ENCODE measurements at places on chromosomes 13 and 19.

GRCh38 chr19:49889038-49889686 is 7.5 kb downstream of the IL4I1 start:
- no peak for DNase-seq

DNA sequence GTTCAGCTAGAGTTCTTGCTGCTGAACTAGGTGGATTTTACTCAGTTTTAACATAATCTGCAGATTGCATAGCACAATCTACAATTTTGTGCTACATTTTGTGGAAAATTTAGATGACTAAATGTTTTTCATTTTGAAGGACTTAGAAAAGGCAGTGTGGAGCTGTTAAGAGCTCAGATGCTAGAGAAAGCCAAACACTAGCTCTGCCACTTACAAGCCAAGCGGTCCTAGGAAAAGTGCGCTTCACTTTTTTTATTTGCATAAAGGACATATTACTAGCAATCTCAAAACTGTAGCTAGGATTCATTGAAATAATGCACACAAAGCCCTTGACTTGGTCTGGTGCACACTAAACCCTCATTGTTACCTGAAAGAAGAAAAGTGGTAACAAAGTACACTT is 8.1 kb upstream of the CSNK1A1L start:
- no peak for DNase-seq

DNA sequence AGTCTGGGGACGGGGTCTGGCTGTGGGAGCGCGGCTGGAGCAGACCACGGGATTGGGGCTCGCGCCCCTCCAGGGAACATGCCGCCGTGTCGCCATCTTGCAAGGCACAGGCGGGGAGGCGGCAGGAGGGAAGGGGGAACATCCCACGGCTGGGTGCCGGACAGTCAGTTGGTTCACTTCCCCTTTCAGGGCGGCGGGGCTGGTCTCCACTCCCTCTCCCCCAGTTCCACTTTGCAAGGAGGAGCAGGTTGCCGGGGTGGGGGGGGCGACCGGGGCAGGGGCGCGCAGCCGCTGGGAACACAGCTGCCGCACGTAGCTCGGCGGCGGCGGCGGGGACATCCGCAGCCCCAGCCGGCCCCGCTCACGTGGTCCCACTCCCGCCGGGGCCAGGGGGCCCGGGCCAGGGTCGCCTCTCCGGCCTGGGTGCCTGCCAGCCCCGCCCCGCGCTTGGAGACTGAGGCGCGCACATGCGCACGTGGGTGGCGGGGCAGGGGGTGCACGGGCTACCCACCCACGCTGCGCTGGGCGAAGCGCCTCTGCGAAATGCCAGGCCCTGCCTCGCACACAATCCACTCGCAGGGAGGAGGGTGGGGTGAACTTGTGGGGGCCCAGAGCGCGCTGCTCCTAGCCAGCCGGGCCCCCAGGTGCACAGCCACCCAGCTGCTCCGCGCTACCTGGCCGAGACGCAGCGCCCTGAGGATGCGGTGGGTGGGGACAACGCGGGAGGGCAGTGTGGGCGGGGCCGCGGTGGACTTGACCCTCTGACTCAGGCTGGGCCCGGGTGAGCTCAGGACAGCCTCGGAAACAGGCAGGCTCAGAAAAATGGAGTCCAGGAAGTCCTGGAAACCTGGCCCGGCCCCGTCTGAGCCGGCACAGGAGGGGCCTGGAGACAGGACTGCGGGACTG is 6.4 kb downstream of the KLF16 start:
- DNase-seq, result no peak

- no peak for DNase-seq
These were observed 11.5 kb downstream of the C13orf46 start for GRCh38 chr13:113962386-113962785.

GRCh38 chr13:37753776-37754175 is 115.8 kb downstream of the TRPC4 start:
- no peak for DNase-seq

DNA sequence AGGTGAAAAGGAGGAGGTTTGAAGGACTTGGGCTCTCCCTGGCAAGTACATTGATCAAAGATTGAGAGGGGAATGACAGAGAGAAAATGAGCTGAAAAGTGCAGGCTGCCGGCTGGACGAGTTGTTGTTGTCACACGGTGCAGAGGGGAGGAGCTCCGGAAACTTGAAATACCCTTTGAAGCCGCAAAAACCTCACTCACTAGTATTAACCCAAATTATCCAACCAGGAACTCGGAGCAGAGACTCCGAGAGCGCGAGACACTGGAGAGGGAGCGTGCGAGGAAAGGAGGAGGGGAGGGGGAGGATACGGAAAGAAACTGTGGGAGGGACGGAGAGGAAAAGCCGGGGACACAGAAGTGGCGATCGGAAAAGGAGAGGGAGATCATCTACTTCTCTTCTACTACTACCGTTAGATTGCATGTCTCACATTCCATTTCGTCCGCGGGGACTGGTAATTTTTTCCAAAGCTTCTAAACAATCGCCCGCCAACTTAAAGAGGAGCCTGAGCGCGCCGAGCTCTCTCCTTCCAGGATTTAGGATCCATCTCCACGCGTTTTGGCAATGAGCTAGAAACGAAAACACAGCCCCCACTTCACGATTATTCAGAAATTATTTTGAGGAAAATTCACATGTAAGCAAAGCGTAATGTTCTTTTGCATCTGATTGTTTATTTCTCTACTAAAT is at the start of gene DACH1:
DACH1 (minus strand) TSS at position 74 of the 684 bp plus-strand sequence.
- DNase-seq, result peak; percentile 27

DNA sequence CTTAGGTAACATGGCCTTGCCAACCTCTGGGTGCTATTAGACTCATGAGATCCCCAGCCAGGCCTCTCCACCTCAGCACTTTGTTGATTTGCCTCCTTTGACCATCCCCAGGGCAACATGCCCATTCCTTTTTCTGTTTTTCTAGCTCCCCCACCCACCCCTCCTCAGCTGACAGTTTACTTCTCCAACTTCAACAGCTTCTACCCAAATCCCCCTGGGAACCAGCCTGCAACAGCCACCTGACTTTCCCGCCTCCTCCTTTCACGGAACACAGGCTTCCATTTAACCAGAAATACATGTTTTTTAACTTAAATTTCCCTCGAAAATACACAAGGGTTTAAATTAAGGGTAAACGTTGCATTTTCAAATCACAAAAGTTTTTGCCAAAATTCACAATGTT is 117.3 kb downstream of the DLEU7 start:
- DNase-seq, result no peak

GRCh38 chr13:111411151-111411858 is 90.9 kb downstream of the TEX29 start:
- no peak for DNase-seq

DNA sequence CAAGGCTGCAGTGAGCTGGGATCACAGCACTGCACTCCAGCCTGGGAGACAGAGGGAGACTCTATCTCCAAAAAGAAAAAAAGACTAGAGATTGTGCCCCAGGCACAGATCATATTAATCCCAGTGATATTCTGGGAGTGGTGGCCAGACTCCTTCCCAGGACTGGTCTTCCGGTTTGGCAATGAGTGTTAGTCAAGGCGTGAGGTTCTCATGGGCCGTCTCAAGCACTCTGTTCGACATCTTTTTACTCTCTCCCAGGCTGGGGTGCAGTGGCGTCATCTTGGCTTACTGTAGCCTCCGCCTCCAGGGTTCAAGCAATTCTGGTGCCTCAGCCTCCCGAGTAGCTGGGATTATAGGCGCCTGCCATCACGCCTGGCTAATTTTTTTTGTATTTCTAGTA is 5.3 kb upstream of the DPRX start:
- no peak for DNase-seq

- no peak for DNase-seq
These were observed 463.8 kb downstream of the ITGBL1 start for GRCh38 chr13:101916108-101916774.

- DNase-seq, result no peak
These were observed 223.7 kb upstream of the TSHZ3 start for GRCh38 chr19:31572976-31573298.

DNA sequence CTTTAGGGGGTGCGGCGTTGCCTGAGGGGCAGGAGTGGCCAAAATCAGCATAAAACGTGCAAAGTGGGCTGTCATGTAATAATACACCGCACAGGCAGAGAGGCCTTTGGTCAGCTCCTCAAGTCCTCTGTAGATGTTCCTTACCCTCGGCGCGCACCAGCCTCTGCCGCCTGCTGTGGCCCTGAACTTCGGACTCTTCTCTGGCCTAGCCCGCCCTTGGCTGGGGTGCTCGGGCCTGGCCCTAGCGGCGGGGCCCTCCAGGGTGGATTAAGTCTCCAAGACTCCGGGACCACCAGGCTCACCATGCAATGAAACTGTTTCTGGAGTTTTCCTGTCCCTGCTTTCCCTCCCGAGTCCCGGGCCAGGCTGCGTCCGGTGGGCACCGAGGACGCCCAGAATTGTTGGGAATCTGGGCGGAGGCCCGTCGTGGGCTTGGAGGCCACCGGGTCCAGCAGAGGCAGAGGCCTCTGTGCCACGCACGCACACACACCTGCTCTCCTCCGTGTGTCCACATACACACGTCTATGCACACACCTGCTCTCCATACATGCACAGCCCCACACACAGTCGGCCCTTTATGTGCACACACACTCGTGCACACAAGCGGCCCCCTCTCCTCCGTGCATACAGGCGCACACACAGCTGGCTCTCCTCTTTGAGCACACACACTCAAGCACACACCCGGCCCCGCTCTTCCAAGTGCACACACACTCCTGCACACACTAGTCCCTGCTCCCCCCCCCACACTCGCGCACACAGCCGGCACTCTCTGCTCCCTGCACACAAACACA is 1.5 kb upstream of the TFDP1 start:
- DNase-seq, result no peak

DNA sequence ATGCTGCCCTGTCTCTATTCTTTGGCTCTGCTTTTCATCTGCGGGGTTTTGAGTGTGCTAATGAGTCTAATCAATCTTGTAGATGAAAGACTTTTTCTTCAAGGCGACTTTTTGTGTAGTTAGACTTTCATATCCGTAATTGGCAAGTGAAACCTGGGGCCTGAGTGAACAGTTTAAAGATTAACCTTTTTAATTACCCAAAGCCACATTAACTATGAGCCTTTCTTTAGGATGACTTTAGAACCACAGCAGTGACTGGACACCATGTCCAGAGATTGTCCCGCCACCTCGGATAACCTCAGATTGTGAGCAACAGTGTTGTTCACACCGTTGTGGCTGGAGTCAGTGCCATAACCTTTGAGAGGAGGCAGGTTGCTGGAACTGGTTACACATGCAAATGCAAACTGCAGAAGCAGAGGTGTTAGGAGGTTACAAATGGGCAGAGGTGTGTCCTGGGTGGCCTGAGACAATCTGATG is 58.7 kb downstream of the SIAH3 start:
- DNase-seq, result no peak

Data from Jurkat, Clone E6-1 (cell line).